CD4-positive, alpha-beta T cell treated with Interleukin-10 for 1 hour (primary cell): ENCODE measurements at places on chromosomes 7 and 10.

DNA sequence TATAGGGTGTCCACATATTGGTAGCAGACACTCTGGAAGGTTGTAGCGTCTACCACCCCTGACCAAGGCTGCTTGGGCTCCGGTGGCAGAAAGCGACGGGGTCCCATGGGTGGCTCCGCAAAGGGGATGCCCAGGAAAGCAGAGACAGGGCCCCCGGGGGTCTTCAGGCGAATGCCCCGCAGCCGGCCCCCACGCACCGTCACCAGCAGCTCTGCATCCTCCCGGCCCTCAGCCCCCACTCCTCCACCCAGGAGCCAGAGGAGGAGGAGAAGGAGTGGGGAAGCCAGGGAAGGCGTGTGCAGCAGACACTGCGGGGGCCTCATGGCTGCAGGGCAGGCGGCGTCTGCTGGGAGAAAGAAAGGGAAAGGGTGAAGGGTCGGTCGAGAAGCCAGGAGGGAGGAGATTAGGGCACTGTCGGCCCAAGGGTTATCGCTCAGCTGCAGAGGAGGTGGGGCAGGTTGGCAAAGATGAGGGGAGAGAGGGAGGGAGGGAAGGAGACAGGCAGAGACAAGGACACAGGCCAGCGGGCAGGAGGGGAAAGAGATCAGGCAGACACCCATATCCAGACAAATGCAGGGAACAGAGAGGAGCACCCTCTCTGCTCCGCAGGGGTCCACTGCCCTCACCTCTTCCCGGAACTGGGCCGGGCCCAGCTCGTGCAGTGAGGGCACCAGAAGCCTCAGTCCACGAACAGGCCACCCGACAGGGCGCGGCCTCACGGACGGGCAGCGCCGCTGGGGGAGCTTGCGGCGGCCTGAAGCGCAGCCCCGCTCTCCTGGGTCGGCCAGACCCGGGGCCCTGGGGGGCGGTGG is 1.6 kb downstream of the ACHE start:
- DNase-seq = no peak

DNA sequence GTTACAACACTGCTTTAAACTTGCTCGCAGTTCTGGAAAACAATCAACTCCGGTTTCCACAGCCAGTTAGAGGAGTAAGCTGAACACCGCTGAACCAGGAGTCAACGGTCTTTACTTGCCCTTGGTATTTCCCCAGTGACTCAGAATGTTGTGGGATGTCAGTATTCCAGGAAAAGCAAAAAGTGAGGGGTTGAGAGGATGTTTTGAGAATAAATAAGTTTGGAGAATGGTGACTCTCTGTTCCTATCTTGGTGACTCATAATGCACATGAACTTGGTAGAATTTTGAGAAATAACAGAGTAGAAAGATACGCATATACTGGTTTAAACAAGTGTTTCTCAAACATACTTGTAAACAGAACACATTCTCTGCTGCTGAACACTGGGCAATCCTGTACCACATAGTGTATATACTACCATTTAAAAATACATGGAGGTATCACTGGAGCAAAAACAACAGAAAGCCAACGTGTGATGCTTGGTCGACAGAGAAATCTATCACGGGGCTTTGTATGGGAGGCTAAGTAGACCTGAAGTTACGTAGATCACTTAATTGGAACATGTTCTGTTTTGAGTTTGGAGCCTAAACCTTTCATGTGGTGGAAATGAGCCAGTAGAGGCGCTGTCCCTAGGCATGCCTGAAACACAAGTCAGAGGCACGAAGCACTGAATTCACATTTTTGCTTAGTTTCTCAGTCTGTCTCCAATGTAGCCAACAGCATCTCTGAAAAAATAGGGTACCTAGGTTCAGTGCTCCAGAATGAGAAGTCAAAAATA is 534.3 kb downstream of the PARD3 start:
- DNase-seq = no peak

GRCh38 chr7:125857606-125858005 is 928.0 kb upstream of the POT1 start:
- no peak for DNase-seq

DNA sequence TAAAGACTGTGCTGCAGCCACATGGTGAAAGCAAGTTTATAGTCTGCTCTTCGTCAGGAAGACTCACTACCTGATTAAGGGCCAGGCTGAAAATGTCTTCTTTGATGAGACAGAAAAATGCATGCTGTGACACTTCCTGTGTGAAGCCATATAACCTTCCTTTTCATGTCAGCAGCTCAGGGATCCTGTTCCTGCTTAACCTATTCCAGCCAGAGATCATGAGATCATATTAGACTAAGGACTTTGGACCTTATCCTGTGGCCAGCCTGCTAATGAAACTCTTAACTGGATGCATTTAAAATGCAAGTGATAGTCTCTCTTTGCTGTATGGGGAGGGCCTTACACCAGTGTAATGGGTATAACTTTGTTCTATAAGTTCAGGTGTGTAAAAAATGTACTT is 165.2 kb downstream of the PTEN start:
- peak; percentile 14 for DNase-seq

GRCh38 chr10:14564268-14564744 is 210.4 kb downstream of the FAM107B start:
- peak; percentile 82 for DNase-seq

DNA sequence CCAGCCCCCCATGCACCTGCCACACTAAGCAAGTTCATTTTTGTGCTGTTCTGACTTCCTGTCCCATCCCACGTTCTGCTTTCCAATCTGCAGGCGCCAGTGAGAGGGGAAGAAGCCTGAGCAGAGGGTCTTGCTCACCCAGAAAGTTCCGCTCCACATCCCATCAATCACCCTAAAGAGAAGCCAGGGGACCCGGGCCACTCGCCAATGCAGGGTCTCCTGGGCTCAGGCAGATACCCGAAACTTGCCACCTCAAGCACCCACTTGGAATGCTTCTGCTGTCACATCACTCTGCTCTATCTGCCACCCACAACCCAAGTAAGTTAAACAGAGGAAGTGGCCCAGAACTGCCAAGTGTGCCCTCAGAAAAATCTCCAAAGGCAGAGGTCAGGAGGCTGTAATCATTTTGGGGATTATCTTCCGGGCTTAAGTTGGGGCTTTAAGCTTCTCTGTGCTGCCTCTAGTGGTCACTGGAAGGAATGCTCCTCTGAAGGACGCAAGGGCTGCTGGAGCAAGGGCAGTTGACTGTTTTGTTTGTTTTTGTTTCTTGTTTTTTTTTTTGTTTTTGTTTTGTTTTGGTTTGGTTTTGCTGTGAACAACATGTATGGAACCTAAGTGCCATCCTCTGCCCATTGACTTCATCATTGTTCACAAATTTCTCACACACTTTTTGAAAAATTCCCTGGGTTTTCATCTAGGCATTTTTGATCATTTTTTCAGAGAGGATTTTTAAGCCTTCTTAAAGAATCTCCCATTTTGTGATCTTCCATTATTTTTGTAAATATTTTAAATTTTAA is 25.5 kb downstream of the PRR15 start:
- peak; percentile 25 for DNase-seq

DNA sequence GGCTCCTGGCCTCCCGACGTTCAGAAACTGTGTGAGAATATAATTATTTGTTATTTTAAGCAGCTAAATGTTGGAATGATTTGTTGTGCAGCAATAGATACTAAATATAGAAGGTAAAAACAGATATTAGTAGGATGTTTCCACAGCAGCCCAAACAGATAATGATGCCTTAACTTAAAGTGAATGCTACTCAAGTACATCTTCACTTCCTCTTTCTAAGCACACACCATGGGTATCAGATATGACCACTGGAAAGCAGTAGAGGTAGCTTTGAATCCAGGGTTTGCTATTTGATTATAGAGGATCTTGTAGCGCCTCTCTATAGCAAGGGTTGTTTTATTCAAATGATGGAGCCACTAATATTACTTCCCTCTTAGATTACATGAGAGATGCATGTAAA is 38.2 kb upstream of the BET1 start:
- no peak for DNase-seq

- DNase-seq = no peak
Measured at GRCh38 chr7:3960050-3960763, 659.2 kb downstream of the SDK1 start.
